Urothelium cell line (cell line): ENCODE measurements at places on chromosomes 12 and 14.

GRCh38 chr12:19884021-19884492, 444.8 kb downstream of the AEBP2 start:
- DNase-seq, result no peak

DNA sequence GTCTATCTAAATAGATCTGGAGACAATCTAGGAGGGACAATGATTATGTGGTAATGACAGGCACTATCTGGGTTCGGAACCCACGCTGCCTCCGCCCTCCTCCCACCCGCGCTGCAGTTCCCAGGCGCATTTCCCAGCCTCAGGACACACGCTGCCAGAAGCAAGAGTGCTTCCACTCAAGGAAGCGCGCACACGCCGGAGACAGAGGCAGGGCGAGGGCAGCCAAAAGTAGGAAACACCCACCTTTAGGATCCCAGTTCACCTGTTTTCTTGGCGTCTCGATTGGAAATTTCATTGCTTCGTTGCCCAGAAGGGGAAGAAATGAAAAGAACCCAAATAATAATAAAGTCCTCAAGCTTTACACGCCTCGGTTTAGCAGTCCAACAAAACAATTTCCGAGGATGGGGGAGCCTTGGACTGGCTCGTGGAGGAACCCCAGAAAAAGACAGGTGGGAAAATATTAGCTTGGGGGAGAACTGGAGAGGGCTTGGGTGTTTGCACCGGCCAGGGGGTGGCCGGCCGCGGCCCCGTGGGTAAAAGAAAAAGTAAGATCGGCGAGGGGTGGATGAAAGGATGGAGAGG, 474 bp downstream of the KCNK10 start:
- no peak for DNase-seq

- no peak for DNase-seq
These were observed 1131.0 kb downstream of the BCL11B start for GRCh38 chr14:98140862-98141530.

DNA sequence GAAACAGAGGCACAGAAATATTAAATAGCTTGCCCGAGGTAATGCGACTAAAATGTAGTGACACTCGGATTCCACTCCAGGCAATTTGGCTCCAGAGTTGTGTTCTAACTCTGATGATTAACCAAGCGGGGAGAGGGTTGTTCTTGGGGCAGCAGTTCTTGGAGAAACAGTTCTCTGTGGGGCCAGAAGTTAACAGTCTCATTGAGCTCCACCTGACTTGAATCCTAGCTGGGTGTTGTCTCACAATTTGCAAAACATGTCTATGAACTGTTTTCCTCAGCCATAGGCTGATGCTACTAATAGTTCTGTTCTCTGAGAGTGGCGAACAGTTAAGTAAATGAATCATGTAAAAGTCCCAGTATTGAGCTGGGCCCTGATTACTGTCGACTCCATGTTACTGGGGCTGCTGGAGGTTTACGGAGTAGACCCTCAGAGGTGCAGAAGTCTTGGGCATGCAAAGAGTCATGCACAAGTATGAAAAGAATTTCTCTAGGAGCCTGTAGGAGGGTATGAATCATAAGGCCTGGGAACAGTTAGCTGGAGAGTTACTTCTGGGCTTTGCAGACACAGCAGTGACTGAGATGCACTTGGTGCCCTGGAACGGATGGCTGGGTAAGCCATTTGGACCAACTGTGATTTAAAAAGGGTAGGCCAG, 15.4 kb upstream of the NIN start:
- peak; percentile 87 for DNase-seq

GRCh38 chr12:10595881-10596280, 17.5 kb downstream of the MAGOHB start:
- no peak for DNase-seq
